Colonic mucosa (tissue), 4 donors: ENCODE measurements at places on chromosomes 16 and 17.

DNA sequence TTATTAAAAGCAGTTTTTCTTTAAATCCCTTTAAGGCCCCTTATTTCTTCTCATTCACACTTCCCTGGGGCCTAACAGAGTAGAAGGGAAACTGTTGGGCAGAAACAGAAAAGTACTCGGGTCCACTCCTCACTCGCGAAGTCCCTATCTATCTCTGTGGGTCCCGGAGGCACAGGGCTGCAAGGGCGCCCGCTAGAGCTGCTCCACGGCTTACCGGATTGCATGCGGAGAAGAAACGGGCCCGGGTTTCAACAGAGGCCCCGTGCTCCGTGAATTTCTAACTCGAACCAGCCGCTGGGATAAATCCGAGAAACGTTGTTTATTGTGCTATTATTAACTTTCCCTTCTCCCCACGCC lies 4.3 kb downstream of the CBLN1 start:
- no peak for DNase-seq

DNA sequence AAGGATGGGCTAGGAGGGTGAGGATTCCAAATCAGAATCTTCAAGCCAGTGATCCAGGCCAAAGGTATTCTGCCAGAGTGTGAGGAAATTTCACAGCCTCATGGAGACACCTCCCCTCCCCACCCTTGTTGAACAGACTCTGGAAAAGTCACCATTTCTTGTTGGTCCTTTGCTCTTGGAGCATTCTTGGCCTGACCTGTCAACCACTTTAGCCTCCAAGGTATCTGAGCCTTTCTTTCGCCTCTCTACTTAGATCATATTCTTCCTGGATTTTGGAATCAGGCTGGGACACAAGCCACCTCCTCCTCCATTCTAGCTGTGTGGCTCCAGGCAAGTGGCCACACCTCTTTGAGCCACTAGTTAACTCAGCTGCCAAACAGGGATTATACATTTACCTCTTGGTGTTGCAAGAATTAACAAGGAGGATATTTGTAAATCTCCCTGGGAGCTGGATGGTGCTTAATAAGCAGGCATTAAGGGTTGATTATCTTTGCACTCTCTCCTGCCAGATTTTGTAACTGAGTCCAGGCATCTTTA lies 193.5 kb downstream of the WWOX start:
- peak; percentile 27 for DNase-seq

DNA sequence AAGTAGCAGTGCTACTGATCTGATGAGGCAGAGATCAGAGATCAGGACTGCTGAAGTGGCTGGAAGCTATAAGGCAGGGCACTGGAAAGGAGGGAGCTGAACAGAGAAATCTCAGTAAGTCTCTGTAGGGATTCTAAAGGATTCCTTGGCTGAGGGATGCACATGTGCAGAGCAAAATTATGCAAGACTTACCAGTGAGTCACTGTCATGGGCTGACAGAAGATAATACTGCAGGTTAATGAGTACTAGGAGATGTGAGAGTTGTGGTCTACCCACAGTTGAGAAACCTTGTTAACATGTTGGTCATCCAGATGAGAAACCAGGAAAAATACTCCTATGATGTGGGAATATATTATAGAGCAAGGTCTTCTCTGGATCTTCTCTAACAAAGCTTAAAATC lies 378.1 kb downstream of the HAPSTR1 start:
- no peak for DNase-seq

DNA sequence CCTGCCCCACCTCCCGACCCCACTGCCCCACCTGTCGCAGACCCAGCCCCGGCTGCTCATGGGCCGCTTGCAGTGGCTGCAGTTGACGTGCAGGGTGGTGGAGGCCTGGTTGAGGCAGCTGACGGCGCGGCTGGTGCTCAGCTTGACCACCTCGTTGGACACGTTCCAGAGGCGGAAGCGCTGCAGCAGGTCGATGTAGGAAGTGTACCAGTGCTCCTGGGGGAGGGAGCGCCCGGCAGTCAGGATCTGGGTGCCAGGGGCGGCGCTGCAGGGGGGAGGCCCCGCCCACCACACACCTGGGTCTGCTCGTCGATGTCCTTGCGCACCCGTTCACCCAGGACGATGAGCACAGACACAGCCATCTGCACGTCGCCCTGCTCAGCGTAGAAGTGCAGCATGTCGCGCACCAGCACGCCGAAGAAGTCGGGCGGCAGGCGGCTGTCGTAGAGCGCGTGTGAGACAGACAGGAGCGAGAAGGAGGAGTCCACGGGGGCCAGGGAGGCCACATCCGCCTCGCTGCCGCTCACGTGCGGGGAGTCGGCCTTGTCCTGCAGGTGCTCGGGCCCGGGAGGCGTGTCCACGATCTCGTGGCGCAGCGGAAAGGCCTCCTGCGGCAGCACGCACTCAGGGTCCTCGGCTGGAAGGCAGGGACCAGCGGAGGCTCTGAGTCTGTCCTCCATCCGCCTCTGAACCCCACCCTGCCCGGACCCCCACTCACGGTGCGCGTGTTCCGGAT lies 995 bp upstream of the JMJD8 start:
- DNase-seq, result no peak

DNA sequence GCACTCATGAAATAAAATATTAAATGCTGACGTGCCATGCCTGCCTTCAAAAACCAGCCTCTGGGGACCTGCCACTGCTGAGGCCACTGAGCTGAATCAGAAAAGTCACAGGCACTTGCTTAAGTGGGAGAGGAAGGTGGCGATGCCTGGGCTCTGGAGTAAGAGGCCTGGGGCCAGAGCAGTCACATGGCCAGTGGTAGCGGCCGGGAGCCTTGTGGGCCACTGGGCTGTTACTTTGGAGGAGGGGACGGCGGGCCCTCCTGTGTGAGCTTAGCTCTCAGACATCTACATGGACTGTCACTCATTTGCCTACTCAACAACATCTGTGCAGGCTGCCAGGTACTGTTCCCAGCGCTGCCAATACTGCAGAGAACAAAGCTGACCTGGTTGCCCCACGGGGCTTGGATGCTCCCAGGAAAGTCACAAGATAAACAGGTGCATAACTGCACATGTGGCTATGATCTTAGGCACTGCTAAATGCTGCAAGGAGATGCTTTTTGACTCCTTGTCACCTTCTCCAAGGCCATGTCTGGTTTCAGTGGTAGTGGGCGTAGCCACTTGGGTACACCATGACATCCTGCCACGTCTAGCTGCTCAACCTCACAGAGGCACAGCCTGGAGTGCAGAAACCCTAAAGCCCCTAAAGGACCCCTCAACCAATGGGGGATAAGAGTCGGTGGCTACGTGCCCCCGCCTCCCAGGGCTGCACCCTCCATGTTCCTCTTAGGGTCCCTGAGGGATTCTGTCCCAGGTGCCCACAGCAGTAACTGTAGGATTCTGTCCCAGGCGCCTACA lies 11.6 kb downstream of the COTL1 start:
- DNase-seq, result no peak

DNA sequence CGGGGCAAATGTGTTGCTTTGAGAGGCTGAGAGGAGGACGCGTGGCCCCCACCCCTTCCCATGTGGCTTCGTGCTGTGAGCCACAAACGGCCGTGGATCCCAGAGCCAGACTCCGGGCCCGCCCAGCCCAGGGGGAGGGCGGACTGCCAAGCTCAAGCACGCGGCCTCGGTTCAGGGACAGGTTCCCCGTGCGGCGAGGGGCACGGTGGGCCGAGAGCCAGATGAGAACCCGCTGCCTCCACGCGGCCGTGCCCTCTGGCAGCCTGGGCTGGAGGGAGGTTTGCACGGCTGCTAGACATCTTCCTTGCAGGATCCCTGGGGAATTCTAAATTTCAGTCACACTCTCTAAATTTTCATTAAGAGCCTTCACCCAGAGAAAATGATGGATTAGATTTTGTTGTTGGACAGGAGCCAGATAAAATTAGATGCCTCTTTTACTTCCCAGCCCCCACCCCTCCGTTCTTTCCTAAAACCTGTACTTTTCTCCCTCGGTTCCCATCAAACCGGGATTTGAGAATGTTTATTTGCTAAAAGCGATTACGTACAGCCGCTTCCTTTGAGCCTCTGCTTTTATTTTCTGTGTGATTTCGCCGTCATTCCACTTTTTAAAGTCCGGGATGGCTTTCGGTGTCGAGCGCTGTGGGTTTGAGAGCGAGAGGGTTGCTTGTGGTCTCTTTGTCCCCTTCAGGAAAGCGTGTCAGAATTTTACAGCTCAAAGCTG lies 25.0 kb upstream of the GNG13 start:
- DNase-seq, result no peak

GRCh38 chr16:85209526-85210121 lies 97.4 kb upstream of the CIBAR2 start:
- no peak for DNase-seq

DNA sequence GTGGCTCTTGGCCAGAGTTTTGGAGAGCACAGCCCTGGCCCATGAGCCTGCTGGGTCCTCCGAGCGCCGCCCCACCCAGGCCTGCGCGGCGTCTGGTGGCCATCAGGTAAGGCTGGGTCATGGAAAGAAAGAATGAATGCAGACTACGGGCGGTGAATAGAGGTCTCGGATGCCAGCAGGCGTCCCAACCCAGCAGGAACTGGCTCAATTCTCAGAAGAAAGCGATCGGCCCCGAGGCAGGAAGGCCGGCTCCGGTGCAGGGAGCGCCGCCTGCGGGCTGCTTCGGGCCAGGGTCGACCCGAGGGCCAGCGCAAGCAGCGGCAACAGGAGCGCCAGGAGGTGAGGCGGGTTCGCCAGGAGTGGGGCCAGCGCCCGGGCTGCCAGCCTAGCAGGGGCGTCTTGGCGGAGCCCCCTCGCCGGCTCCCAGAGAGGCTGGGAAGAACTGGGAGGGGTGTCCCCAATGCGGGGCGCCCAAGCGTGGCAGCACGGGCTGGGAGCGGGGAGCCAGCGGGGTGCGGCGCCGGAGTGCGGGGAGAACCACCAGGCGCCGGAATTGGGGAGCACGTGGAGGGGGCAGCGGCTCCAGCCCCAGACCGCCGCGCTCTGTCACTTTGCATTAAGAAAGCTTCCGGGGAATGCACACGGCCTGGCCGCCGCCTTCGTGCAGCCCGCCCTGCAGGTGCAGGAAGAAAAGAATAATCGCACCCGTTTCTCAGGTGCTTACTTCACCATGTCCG lies 7.1 kb upstream of the TMC5 start:
- peak; percentile 62 for DNase-seq

DNA sequence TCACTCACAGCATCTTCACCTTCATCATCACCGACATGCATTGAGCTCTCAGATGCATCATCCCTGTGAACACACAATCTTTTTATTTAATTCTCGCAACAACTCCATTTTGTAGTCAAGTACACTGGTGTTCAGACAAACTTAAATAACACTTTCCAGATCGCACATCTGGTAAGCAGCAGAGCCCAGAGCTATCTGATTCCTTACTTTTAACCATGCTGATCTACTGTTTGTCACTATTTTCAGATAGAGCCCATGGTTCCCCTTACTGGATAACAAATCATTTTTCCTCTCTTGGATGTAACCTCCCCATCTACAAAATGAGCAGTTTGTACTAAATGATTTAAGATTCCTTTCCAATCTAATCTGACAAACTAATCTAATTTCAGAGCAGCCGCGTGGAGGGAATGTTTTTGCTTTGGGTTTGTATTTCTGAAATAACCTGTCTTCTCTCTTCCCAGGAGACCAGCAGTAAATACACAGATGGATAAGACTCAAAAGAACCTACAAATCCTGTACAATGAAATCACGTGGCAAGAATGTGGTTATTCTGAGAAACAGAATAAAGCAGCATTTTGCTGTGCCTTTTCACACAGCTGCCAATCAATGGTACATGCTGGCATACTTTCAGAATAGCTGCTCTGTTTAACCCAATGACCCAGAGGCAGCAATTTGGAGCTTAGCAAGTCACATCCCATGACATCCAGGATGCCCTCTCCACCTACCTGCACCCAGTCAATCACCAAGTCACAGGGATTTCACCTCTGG lies 72.9 kb upstream of the CCL2 start:
- no peak for DNase-seq

DNA sequence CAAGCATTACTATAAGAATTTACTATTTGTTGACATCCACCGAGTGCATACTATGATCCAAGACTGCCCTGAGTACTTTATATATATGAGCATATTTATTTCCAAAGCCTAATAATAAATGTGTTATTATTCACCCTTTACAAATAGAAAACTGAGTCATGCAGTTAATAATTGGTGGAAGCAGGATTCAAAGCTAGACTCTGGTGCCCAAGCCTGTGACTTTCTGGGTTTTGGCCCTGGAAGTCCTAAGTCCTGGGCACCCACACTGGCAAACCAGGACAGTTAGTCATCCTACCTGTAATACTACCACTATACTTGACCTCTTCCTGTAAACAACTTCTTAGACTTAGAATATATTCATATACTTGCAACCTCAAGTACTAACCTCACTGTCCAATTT lies 257.4 kb upstream of the IRX5 start:
- no peak for DNase-seq

- DNase-seq, result no peak
Observed at GRCh38 chr17:44749076-44749979, 9.5 kb upstream of the ADAM11 start.

- no peak for DNase-seq
Observed at GRCh38 chr16:28061352-28062101, 2.0 kb downstream of the GSG1L start.

- DNase-seq, result no peak
Observed at GRCh38 chr17:73166731-73167581, 2.1 kb downstream of the SSTR2 start.

DNA sequence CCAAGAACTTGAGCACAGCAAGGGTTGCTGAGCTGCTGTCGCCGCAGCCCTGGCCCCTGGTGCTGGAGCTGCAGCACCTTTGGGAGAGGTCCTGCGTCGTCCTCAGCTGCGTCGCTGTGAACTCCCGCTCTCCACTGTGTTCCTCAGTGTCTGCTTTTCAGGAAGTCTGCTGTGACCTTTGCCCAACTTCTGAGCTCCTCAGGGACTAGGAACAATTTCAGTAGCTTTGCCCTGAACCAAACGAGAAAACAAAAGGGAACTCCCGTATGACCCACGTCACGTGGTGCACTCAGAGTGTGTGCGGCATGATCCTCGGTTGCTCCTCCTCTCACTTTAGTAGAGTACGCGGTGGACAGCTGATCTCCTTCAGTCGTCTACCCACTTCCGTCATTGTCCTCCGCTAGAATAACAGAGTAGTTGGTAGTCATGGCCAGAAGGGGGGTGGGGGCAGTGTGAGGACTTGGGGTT lies 44.2 kb downstream of the WDR45B start:
- DNase-seq, result peak; percentile 79

GRCh38 chr17:6429266-6429665 lies 5.7 kb downstream of the AIPL1 start:
- DNase-seq, result no peak

- no peak for DNase-seq
Observed at GRCh38 chr17:72476134-72476533, 355.3 kb downstream of the SOX9 start.

DNA sequence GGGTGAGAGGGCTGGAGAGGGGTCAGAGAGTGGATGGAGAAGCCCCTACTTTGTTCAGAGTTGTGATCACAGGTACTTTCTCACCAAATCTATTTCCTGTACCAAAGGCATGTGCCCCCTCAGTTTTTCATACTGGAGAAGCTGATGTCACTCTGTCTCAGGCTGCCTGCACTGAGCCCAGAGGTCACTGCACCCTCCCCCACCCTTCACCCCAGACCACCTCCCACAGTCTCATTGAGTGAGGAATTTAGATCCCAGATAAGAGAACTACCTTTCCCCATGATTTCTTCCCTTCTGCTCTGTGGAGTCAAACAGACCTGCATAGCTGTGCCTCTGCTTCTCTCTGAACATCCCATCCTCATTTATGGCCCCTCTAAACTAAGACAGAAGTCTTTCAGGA lies 140.0 kb upstream of the IRX6 start:
- no peak for DNase-seq
